Activated CD4-positive, alpha-beta memory T cell treated with anti-CD3 and anti-CD28 coated beads, Interleukin-2, amount 10 ng/mL, durations not matched to agents 7 days and 5 days (primary cell): ENCODE measurements at places on chromosomes 6 and 20.

- peak; percentile 84 for DNase-seq
Measured at GRCh38 chr20:62065674-62066338, at the start of gene TAF4. TSS of gene TAF4 (minus strand) at chr20:62065881. CDS start at chr20:62065810, 71 bp downstream.

- DNase-seq, result no peak
Measured at GRCh38 chr6:70282312-70282918, 20.5 kb downstream of the COL9A1 start.

DNA sequence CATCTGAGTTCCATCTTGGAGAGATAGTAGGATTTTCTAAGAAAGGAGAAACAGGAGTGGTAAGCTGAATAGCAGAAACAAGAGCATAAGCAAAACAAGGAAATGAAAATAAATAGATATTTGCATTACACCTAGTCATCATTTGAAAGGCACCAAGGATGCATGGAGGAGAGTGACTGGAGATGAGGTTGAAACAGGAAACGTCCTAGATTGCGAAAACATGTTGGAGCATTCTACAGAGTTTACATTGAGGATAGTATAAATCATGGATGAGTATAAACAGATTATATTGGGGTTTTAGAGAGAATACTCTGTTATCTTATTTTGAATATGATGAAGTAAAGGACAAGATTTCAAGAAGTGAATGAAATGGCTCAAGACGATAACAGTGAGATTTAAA, 507.3 kb downstream of the EYS start:
- DNase-seq, result no peak

DNA sequence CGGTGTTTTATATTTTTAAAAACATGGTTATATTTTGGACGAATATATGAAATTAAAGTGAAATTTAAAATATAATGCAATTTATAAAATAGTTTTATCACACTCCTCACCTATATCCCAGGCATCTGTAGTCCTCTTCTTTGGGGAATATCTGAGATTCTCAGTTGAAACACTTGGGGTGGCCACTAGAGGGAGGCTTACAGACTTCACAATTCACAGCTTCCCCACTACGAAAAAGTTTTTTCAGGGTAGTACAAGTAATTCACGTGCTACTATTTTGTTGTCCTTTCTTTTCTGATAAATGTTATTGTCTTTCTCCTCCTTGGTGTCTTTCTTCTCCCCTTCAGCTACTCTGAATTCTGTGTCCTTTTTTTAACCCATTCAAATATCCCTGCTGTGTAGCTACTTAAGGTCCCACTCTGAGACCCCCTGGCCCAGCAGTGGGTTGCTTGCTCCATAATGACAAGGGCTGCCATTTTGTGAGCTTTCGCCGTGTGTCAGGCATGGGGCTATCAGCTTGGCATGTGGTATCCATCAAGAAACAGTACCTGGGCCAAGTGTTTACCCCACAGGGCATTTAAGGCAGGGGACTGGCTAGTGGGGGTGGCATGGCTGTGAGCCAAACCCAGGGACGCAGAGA, 43.6 kb upstream of the PHACTR3 start:
- no peak for DNase-seq

GRCh38 chr20:32031007-32031958, 20.8 kb upstream of the HCK start:
- peak; percentile 58 for DNase-seq

GRCh38 chr6:108083349-108083748, 8.8 kb upstream of the OSTM1 start:
- DNase-seq, result no peak

DNA sequence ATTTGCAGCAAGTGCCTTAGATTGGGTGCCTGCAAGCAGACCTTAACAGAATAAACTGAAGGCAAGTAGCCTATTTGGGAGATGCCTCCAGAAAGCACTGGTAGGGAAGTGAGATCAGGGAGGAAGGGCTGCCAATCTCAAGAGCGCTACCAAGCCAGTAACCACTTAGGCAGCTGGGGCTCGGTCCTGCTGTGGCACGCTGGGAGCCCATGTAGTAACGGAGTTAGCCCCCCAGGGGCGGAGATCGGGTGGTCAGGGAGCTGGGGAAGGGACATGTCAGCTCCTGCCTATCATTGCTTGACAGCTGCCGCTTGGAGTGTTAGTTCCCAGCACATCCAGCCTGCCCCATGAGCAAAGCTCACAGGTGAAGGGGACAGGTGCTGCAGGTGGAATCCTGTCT, 127.0 kb downstream of the CEBPB start:
- no peak for DNase-seq

GRCh38 chr6:82611751-82612150, 248.1 kb downstream of the TPBG start:
- no peak for DNase-seq

DNA sequence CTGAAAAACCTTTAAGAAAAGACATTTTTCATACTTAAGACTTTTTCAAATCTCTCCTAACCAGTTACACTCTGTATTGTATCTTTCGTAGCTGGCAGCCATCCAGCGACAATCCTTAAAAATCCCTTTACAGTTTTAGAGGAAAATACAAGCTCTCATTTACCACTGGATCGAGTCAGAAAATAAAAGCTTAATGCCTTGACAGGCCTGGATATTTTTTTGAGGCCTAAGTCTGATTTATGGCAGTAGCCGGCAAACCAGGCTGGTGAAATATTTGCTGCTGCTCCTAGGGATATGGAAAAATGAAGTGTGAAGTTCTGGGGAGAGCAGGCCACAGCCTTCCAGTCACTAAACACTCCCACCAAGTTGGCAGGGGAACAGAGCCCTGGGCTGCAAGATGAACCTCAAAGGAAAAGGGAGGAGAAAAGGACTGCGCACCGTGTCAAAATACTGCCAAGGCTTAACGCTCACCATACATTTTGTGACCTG, 213.0 kb upstream of the SUPT3H start:
- no peak for DNase-seq

GRCh38 chr6:35905141-35905785, 15.6 kb downstream of the SRPK1 start:
- DNase-seq, result no peak

DNA sequence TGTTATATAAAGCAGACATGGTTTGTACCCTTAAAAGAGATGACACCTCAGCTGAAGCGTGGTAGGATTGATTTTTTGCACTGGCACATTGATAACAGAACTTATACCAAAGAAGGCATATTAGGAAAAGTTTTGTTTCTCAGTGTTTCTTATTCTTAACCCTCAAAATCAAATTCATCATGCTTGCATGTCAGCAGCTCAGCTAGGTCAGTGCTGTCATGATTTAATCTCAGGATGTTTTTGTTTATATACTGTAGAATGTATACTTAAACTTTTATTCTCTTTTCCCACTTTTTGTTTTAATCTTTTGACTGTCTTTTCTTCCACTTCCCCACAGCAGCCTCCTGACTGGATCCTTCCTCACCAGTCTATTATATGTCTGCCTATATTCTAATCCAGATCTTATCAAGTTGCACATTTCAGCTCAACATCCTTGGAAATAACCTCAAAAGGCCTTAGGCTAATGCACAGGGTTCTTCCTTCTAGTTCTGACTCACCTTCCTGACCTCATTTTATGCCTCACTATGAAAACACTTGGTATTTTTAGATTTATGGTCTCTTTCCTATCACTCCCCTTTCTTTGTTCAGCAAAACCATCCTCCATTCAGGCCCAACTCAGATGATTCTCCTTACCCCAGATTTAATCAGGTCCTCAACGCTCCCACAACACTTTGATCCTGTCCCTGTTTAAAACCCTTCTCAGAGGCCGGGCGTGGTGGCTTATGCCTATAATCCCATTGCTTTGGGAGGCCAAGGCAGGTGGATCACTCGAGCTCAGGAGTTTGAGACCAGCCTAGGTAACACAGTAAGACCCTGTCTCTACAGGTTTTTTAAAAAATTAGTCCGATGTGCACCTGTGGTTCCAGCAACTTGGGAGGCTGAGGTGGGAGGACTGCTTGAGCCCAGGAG, 7.2 kb downstream of the HEBP2 start:
- DNase-seq, result no peak

DNA sequence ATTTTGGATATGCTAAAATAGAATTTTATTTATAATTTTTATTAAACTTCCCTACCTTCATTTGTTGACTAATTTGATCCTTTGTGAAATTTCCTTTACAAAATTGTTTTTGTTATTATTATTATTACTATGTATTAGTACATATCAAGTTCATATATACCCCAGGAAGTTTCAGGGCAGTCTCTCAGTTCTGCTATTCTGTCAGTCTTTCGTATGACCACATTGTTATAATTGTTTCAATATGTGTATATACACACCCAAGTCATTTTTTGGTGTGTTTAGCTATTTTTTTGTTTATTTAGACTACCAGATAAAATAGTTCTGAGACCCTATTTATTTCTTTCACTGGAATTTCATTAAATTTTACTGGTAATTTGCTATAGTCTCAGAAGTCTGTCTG, 72.1 kb downstream of the NKAIN2 start:
- no peak for DNase-seq

DNA sequence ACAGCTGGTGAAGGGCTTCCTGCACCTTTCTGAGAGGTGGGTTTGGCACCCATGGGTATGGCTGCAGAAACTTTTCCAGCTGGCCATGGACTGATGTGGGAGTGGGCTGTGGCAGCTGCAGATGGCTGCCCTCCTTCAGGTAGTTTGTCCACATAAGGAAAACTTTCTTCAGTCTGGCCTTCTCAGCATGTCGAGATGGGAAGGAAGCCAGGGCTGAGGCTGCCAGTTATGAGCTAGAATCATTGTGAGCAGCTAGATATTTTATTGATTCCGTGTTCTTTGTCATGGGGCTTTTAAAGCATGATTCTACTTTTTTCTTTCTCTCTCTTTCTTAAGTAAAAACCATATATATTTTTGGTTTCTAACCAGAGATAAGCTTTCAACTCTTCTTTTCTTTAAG, 16.6 kb downstream of the NKX2-4 start:
- DNase-seq, result no peak

GRCh38 chr6:47075741-47076421, 33.7 kb upstream of the ADGRF1 start:
- DNase-seq, result no peak

- DNase-seq, result no peak
Measured at GRCh38 chr6:63267046-63267445, 52.7 kb downstream of the LGSN start.

DNA sequence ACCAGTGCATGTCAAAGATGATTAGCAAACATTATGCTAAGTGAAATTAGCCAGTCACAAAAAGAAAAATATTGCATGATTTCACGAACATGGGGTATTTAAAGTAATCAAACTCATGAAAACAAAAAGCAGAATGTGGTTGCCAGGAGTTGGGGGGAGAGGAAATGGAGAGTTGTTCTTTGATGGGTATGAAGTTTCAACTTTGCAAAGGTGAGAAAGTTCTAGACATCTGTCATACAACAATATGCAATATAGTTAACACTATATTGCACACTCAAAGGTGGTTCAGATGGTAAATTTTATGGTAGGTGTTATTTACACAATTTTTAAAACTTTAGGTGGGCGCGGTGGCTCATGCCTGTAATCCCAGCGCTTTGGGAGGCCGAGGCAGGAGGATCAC, 13.4 kb upstream of the GCNT2 start:
- DNase-seq, result no peak

GRCh38 chr20:36806049-36806448, 32.5 kb upstream of the DSN1 start:
- DNase-seq, result no peak

DNA sequence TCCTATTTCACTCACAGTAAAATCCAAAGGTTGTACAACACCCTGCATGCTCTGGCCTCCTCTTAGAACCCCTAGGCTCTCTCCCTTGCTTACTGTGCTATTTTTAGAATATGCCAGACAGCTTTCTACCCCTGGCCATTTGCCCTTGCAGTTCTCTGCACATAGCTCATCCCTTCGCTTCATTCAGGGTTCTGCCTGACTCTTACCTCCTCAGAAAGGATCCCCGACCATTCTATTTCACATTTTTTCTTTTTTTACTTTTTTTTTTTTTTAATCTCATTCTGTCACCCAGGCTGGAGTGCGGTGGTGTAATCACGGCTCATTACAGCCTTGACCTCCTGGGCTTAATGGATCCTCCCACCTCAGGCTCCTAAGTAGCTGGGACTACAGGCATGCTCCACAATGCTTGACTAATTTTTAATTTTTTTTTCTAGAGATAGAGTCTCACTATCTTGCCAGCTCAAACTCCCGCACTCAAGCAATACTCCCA, 33.6 kb downstream of the COMMD7 start:
- no peak for DNase-seq

DNA sequence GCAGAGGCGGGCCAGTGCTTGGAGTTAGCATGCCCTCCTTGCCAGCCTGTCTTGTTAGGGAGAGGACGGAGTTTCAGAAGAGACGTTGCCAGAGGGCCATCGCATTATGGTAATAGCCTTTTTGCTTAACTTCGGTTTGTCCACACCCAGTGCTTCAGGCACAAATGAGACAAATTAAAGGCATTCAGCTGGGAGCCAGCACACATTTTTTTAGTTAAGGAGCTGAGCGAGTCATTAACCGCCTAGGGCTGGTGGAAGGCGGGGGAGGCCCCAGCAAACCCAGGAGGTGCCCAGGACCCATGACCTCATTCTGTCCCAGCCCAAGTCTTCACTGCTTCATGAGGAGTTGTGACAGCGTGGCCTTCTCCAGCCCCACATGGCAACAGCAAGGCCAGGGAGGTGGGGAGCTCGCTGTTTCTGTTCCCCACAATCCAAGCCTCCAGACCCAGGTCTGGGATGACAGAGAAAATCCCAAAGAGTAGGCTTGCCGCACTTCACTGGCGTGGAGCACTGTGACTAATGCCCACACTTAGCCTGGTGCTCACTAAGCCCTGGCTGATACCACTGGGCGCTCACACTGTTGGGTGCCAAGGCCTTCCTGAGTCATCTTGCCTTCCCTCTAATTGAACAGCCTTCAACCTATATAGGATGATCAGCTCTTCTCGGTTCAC, 237.1 kb downstream of the ANKRD60 start:
- no peak for DNase-seq

DNA sequence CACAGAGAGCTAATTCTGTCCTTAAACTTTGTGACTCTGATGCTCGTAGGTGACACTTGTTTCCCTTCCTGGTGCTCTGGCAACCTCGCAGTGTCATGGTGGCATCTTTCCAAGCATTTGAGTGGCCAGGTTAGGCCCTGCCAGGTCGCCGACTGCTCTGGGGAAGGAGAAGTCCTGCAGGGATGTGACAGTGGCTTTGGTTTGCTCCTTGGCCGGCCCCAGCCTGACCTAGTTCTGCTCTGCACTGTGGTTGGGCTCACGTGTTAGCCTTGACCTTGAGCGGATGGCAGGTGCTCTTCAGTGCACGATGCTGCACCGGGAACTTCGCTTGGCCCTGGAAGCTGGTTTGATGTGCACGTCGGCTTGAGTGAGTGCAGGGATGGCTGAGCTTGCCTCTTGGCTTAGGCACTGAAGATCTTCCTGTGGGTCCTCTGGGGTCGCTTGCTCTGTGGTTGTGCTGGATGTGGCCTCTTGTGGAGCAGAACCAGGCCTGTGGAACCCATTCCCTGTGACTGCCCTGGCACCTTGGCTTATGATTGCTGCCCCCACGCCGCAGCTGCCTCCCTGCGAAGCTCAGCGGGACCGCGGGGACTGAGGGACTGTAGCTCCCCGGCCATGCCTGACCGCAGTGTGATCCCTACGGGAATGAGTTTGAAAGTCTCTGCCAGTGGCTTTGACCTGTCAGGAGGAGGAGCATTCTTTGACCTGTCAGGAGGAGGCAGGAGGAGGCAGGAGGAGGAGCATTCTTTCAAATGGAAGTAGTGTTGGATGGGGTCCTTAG, 8.7 kb downstream of the OSBPL2 start:
- no peak for DNase-seq
